Mononuclear cell (primary cell): ENCODE measurements at places on chromosomes 13 and 19. TPM values are rescaled to one million over a fixed set of nuclear protein-coding genes. Genes with fewer than 3 reads are reported as not detected.

Gene LRG1
- 4.7 TPM for total RNA-seq

Gene BST2
- total RNA-seq: 25.1 TPM

Gene TINCR
- total RNA-seq: 0.84 TPM

Gene GGN
- not detected for total RNA-seq

Gene SHD
- 0.84 TPM for total RNA-seq
